Activated CD8-positive, alpha-beta T cell treated with anti-CD3 and anti-CD28 coated beads, Interleukin-2, amount 10 ng/mL, durations not matched to agents 7 days and 5 days (primary cell): ENCODE measurements at places on chromosomes 13 and 19. TPM values are rescaled to one million over a fixed set of nuclear protein-coding genes. Genes with fewer than 3 reads are reported as not detected.

DNA sequence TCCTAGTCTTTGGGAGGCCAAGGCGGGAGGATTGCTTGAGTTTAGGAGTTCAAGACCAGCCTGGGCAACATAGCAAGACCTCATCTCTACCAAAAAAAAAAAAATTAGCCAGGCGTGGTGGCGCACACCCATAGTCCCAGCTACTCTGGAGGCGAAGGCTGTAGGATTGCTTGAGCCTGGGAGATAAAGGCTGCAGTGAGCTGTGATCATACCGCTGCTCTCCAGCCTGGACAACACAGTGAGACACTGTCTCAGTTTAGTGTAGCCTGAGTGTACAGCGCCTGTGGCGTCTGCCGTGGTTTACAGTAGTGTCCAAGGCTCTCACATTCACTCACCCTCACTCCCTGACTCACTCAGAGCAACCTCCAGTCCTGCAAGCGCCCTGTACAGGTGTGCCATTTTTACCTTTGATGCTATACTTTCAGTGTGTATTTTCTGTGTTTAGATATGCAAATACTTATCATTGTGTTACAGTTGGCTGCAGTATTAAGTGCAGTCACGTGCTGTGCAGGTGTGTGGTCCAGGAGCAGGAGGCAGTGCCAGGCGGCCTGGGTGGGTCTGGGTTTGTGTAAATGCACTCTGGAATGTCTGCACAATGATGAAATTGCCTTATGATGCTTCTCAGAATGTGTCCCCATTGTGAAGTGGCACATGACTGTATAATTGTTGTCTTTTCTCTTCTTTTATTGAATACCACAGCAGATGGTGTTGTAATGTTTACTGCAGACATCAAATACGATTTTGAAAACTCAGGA lies 36.1 kb upstream of the DCUN1D2 start:
- no peak for DNase-seq
- no peaks in the 10 kb centered on the region for H3K4me1 ChIP-seq
- H3K27ac ChIP-seq = no peak overlapping the region

GRCh38 chr19:47158879-47159503 lies 28.4 kb downstream of the SAE1 start:
- peaks cover 63% of the 10 kb centered on the region for H3K36me3 ChIP-seq
- H3K4me1 ChIP-seq = peaks cover 58% of the 10 kb centered on the region
- H3K27ac ChIP-seq = peak overlapping the region; percentile 85

DNA sequence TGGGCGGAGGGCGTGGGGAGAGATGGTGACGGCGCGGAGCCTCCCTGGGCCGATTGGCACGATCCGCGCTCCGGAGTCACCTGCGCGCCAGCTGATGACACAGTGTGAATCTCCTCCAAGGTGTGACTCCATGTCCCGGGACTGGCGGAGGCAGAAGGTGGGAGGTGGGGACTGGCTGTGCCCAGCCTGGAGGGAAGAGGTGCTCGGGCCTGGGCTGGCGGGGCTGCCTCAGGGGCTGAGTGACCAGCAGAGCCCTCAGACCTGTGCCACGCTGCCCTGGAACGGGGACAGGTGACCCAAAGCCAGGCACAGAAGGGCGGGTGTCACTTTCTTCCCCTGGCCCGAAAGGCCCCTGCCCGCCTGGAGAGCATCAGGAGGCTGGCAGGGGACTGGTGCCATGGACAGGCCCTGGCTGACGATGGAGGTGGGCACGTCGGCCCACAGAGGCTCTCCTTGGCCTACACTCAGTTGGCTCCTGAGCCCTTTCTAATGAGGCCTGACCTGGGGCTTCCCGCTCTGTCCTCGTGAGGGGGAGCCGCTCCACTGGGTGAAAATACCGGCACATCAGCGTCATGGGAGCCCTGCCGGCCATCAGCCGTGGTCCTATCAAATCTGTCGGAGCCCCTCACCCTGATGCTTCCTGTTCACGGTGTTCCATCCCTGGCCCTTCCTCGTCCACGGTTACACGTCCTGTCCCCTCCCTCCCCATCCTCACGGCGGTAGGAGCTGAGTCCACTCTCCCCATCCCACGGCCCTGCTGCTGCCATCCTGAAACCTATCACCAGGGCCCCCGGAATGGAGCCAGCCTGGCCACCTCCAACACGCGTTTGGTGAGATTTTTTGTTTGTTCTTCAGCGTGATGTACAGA lies 75.6 kb downstream of the SPACA7 start:
- DNase-seq = peak; percentile 15
- no peak overlapping the region for H3K27ac ChIP-seq
- no peaks in the 10 kb centered on the region for H3K36me3 ChIP-seq
- H3K4me1 ChIP-seq = no peaks in the 10 kb centered on the region
- no peaks in the 10 kb centered on the region for H3K27me3 ChIP-seq

DNA sequence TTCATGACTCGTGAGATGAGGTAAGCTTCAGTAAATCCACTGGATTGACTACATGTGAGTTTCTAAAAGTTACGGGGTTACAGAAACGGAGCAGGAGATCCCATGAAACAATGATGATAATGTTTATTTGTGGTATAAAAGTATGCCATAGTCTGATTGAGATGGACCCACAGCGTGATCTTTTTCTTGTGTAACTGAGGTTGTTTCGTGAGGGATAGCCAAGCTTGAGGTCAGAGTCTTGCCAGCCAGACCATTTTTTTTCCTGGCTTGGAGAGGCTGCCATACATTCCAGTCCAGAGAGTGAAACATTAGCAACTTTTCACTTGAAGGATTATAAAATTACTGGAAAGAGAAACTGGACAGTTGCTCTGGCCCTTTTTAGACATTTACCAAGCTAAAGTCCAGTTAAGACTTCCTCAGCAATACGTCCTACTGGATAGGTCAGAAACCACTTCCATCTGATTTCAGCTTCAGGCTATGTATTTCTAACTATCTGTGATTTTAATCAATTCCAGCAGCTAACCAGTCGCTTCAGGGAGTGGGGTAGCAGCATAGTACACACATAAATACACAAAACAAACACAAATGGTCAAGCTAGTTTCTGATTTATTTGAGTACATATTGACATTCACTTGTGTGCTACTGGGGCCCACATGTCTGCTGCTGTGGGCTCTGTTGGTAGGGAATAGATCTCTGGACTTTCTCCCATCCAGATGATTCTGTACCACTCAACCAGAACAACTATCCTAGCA lies 194.6 kb downstream of the POSTN start:
- H3K27ac ChIP-seq = no peak overlapping the region
- no peaks in the 10 kb centered on the region for H3K27me3 ChIP-seq
- no peak overlapping the region for H3K4me3 ChIP-seq
- no peaks in the 10 kb centered on the region for H3K4me1 ChIP-seq

DNA sequence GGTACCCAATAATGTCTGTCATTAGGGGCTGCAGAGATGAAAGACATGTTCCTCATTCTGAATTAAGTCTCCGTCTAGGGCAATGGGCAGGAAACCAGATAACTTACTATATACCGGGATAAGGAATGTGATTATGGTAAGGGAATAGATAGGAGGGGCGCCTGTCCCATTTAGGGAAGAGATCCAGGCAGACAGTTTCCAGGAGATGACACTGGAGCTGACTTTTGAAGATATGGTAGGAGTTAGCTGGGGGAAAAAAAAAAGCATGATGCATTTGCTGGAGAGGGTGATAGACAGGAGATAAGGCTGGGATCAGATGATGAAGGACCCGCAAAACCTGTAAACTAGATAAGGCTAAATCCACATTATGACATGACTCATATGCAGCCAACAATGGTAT lies 340.7 kb downstream of the DCT start:
- no peaks in the 10 kb centered on the region for H3K36me3 ChIP-seq
- H3K4me3 ChIP-seq = no peak overlapping the region
- no peaks in the 10 kb centered on the region for H3K27me3 ChIP-seq
- no peak overlapping the region for H3K27ac ChIP-seq
- DNase-seq = no peak

GRCh38 chr13:73065665-73066340 lies 7.0 kb downstream of the KLF5 start:
- H3K4me1 ChIP-seq = peaks cover 8% of the 10 kb centered on the region
- H3K36me3 ChIP-seq = peaks cover 22% of the 10 kb centered on the region
- DNase-seq = no peak
- H3K27ac ChIP-seq = no peak overlapping the region

- no peak for DNase-seq
- no peaks in the 10 kb centered on the region for H3K36me3 ChIP-seq
- H3K27ac ChIP-seq = no peak within 1 kb of the TSS
- H3K4me3 ChIP-seq = no peak within 1 kb of the TSS
Observed at GRCh38 chr19:51001515-51001914, at the start of gene KLK8. TSS of gene KLK8 (minus strand) at chr19:51001604. CDS start at chr19:51001167, 437 bp downstream.

The ZNF221 gene
- 1.9 TPM for total RNA-seq

The OLFM4 gene
- not detected for total RNA-seq

The ZNF99 gene
- total RNA-seq = not detected
